ENCODE measurements at places on chromosomes 7 and 10. TPM values are rescaled to one million over a fixed set of nuclear protein-coding genes. Genes with fewer than 3 reads are reported as not detected.

DNA sequence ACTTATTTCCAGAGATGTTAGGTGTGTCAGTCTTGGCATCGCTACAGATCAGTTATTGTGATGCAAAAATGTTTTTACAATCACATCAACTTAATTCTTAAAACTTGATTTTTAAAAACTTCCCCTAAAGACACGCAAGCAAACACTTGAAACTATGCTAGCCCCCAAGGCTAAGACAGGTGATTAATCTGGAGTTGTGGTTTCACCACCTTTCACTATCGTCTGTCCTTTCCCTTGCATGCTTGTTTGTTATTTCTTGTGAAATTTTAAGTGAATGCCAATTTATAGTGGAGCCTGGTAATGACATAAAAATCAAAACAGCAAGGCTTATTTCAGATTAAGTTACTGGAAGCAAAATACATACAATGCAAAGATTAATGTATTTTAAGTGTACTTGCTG is 70.4 kb downstream of the SLC35B4 start:
- DNase-seq: no peak

The ALOX5 gene
- total RNA-seq: 0.68 TPM

GRCh38 chr10:53003094-53003493 is 230.5 kb upstream of the MBL2 start:
- DNase-seq: no peak

- DNase-seq: no peak
Measured at GRCh38 chr7:16918288-16918895, 36.6 kb upstream of the AGR3 start.

DNA sequence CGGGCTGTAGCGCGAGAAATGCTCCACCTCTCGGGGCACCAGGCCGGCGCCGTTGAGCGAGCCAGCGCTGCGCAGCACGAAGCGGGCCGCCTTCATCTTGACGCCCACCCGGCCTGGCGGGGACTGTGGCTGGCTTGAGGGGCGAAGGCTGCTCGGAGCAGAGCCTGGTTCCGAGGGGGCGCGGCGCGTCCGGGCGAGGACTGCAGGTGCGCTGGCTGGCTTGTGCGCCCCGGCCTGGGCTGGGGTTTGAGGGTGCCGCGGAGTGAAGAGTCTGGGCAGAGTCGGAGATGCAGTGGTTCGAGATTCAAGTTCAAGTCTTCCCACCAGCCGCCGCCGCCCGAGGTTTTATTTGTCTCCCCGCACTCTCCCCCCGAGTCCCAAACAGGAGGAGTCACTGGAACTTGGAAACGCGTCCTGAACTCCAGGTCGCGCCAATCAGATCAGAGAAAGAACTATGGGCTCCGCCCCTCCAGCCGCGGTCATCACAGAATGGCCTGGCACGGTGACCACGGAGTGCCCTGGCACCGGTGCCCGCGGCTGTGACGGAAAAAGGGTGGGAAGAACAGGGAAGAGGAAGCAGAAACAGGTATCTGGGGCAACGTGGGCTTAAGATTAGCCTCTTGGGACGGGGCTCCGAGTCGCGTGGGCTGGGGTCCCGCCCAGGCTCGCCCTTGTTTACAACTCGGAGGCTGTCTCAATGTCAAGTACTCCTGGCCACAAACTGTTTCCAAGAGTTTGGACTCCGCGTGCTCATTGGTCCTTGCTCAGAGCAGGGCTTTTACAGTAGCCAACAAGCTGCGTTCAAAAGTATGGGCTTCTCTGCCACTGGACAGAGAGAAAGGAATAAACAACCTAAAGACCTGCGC is at the start of gene PDK4:
PDK4 (minus strand) TSS at position 319 of the 866 bp plus-strand sequence; CDS start at position 96, 223 bp downstream.
- DNase-seq: no peak

The ATP6V0A4 gene
- total RNA-seq: not detected

DNA sequence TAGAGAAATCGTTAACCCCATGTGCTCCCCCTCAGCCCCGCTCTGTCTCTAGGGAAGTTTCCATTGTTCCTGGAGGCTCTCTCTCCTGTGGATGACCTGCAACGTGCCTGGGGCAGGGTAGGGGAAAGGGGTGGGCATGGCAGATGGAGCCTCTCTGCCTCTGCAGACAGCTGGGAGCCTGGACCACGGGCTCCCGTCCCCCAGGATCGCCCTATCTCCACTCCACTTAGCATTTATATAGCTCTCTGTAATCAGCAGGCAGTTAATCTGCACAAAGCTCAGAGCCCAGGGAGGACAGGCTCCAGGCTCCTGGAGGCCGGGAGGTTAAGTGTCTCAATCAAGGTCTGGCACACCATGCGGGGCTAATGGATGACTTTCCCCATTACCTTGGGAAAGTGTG is 369.7 kb downstream of the PLXNA4 start:
- no peak for DNase-seq

The EMX2 gene
- total RNA-seq: not detected

The PLXDC2 gene
- not detected for total RNA-seq

DNA sequence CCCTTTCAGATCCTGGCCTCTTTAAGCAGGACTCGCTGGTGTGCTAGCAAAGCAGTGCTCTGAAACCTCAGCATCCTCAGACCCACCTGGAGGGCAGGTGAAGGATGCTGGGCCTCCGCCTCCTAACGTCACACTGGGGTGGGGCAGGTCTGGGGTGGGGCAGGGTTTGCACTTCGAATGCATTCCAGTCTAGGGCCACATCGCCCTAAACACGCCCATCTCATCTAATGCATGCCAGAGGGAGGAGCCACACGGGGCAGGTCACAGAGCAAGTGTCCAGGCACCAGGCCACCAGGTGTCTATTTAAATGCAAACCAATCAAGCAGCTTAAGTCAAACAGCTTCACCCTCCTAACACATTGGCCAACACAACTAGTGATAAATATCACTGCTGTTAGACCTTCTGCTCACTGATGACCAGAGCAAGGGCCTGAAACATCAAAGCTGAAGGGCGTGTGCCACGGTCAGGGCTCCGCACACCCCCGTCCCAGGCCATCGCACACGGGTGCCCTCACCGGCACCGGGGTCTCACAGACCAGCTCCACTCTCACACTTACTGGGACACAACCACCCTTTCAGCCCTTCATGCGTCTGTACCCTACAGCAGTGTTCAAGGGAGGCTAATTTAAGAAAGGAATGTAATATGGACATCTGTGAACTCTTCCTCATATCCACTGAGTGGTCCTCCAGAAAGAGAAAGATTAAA is 47.1 kb downstream of the DIP2C start:
- no peak for DNase-seq

DNA sequence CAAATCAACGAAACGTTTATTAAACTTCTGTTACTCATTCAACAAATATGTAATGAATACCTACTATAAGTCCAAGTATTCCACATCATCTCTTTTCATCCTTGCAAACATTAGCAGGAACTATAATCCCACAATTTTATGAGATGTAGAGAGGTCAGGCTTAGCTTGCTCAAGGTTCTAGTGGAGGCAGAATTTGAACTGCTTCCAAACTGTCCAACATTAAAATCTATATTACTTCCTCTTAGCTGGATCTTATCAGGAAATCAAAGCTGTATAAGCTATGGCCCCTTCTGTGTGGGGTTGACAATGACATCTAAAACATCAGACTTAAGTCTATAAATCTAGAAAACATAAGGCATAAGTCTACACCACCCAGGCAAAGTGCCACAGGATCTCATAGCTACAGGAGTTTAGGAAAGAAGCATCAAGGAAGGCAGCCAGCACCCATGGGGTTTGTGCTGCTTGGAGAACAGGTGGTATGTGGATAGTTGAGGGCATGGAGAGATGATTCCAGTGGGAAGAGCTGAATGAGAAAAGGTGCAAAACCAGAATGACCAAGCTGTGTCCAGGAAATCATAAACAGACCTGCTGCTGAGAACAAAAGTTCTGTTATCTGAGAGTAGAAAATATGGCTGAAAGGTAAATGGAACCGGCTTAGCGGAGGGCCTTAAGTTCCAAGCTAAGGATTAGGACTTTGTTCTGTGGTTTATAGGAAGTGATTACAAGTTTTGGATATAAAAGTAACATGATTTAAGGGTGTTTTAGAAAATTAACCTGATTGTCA is 34.5 kb downstream of the PAPSS2 start:
- no peak for DNase-seq

- DNase-seq: no peak
Measured at GRCh38 chr7:94414481-94414880, 19.8 kb downstream of the COL1A2 start.

The SLC13A1 gene
- total RNA-seq: not detected

- DNase-seq: no peak
Measured at GRCh38 chr7:45159296-45159695, 1.7 kb downstream of the RAMP3 start.

The CYP2C18 gene
- 0.68 TPM for total RNA-seq

The SGCE gene
- total RNA-seq: 0.64 TPM

GRCh38 chr7:98291717-98292116 is 10.2 kb downstream of the BRI3 start:
- DNase-seq: no peak

- no peak for DNase-seq
Measured at GRCh38 chr10:81969136-81969535, 94.1 kb downstream of the NRG3 start.

The FBXL13 gene
- total RNA-seq: 0.56 TPM

DNA sequence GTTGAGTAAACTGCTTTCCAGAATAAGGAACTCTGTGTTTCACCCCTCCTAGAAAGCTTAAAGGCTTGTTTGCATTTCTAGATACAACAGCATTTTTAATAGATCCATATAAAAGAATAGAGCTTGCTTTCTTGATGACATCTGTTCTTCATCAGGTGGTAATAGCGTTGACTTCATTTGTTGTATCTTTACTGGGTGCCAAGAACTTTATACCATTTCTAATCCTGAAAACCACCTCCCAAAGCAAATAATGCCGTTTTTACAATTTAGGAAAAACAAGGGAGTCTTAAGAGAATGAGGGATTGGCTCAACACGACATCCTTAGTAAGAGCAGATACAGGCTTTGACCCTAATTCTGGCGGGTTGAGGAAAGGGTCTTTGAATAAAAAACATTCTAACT is 993.4 kb downstream of the TYW1 start:
- DNase-seq: no peak

DNA sequence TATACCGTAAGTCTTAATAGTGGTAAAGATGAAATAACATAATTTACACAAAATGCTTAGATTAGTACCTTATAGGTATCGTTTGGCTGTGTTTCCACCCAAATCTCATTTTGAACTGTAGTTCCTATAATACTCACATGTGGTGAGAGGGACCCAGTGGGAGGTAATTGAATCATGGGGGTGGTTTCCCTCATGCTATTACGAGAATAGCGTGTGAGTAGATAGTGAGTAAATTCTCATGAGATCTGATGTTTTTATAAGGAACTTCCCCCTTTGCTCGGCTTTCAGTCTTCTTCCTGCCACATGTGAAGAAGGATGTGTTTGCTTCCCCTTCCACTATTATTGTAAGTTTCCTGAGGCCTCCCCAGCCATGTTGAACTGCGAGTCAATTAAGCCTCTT is 426.3 kb upstream of the POT1 start:
- no peak for DNase-seq

The ADAM12 gene
- 1.2 TPM for total RNA-seq

The NEURL1 gene
- total RNA-seq: 2.4 TPM

The LRRC17 gene
- not detected for total RNA-seq
